ENCODE measurements at places on chromosomes 2 and 18.

GRCh38 chr18:63271881-63272299 lies 47.7 kb downstream of the BCL2 start:
- no peak for DNase-seq

- no peak for DNase-seq
Measured at GRCh38 chr18:34783501-34783900, 73.4 kb downstream of the DTNA start.

- DNase-seq = no peak
Measured at GRCh38 chr2:86037795-86038192, 67.9 kb downstream of the POLR1A start.

- no peak for DNase-seq
Measured at GRCh38 chr2:54360055-54360792, 95.9 kb upstream of the SPTBN1 start.

DNA sequence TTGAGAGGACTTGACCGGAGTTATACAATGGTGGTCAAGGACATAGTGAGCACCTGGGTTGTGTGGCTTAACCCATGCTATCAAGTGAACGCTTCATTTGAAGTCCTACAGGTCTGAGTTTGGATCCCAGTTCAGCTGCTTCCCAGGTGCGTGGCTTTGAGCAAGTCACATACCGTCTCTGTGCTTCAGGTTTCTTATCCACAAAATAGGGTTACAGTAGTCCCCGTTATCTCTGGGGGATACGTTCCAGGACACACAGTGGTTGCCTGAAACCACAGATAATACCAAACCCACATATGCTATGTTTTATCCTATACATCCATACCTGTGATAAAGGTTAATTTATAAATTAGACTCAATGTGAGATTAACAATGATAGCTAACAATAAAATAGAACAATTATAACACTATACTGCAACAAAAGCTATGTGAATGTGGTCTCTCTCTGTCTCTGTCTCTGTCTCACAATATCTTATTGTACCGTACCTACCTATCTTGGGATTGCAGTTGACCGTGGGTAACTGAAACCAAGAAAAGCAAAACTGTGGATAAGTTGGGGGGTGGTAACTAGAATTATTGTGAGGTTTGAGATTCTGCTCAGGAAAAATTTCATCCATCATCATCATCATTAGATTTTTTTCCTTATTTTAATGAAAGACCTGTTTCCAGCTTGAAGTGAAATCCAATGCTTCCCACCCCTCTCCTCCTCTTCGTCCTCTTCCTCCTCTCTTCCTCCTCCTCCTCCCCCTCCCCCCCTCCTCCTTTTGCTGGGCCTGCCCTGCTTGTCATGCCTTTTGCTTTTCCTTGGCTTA lies 22.7 kb downstream of the LBH start:
- DNase-seq = no peak

GRCh38 chr2:130917006-130917688 lies 80.4 kb downstream of the ARHGEF4 start:
- DNase-seq = no peak

- DNase-seq = no peak
Measured at GRCh38 chr18:2325308-2325849, 245.9 kb downstream of the METTL4 start.

DNA sequence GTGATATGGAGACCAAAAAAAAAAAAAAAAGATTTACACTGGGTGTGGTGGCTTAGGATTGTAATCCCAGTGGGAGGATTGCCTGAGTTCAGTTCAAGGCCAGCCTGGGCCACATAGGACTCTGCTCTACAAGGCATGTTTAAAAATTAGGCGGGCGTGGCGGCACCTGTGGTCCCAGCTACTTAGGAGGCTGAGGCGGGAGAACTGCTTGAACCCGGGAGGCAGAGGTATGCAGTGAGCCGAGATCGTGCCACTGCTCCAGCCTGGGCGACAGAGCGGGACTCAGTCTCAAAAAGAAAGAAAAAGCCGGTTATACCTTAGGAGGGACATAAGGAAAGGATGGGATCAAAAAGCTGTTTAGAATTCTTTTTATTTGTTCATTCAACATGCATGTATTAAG lies 707 bp upstream of the SPDYA start:
- DNase-seq = no peak

GRCh38 chr2:236743039-236743920 lies 173.7 kb downstream of the ACKR3 start:
- no peak for DNase-seq

DNA sequence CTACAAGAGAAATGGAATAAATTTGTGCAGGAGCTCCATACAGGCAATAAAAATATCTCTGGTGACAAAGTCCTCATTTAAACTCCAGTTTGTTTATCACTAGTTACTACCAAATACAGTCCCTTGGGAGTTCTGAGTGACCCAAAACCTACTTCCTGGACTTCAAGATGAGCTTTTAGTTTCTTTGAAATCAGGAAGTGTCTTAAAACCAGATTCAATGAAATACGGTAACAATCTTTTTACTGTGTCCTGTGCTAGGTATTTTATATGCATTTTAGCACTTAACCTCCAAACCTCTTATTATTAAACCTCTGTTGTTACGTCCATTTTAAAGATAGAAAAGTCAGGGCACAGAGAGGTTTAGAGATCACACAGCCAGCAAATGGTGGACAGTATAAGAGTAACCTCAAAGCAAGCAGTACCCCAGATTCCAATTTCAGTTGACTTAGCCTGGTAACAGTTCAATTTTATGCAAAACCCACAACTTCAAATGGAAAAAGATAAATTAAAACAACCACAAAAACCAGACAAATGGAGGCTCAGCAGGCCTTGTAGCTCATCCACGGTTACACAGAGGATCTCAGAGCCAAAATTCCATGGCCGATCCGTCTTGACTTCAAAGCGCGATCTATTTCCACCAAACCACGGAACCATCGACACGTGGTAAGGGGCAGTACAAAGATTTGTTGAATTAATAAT lies 1.3 kb upstream of the KCMF1 start:
- no peak for DNase-seq

DNA sequence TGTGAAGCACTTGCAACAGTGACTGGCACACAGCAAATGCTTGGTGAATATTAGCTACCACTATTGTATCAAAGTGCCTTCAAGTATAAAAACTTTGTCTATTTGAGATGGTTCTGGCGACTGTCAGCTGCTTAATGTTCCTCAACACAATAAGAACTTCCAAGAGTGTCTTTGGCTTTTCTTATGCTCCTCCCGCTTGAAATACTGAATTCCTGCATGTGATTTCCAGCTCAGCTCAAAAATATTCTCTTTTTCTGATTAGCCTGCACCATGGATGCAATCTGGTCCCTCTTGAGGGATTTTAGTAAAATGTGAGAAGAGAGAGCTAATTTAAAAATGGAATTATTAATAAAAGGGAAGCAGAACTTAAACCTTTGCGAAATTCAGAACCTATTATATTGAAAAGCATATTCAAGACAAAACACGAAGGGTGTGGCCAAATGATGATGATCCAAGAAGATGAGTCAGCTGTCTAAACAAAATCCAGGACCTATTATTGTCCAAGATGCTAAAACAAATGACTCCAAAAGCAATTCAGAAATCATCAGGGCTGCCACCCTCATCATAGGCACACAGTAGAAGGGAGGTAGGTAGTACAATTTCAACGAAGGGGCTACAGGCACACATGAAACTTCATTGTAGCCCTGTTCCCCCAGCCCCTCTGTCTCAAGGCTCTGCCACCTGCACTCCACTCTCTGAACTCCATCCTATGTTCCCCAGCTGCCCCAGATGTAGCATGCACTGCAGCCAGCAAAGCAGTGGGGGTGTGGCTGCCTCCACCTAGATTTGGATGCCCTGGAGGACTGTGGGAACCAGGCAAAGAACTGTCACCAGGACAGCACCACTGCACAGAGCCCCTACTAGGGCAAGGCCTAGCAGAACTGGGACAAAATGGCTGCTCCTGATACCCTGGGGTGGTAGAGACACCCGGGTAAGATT lies 190.1 kb downstream of the ZNF385B start:
- no peak for DNase-seq

- DNase-seq = peak; percentile 46
Measured at GRCh38 chr2:231674587-231675338, 33.6 kb upstream of the PTMA start.

DNA sequence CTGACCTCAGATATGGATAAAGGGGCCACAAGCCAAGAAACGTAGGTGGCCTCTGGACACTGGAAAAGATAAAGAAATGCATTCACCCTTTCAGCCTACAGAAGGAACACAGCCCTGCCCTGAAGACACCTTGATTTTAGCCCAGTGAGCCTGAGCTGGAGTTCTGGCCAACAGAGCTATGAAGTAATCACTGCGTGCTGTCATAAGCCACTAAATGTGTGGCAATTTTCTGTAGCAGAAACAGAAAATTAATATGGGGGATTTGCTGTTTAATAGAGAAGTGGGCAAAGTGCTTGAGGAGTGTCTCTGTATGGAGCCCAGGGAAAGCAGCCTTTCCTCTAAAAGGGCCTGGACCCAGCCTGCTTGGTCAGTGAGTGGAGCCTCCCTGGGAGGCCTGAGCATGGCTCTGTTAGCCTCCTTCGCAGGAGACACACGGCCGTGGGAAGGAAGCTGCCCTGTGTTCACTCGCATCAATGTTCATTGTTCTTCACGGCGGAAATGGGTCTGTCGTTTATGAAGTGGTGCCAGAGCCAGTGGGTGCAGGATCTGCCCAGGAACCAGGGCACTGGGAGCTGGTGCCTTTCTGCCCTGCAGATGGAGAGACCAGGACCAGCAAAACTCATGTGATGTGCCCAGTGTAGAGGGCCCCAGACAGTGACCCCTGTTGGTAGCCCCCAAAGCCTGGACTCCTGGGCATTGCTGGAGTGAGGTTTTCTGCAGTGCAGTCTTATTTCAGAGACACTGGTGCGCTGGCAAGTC lies 268.9 kb downstream of the NDUFA10 start:
- DNase-seq = no peak

GRCh38 chr18:59453468-59453961 lies 94.5 kb upstream of the LMAN1 start:
- DNase-seq = no peak

GRCh38 chr2:235541838-235542549 lies 48.2 kb downstream of the AGAP1 start:
- no peak for DNase-seq

DNA sequence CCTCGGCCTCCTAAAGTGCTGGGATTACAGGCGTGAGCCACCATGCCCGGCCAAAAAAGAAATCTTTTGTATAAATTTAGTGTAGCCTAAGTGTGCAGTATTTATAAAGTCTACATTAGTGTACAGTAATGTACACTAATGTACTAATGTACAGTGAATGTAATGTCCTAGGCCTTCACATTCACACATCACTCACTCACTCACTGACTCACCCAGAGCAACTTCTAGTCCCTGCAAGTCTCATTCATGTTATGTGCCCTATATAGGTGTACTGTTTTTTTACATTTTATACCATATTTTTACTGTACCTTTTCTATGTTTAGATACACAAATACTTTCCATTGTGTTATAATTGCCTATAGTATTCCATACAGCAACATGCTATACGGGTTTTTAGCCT lies 254.9 kb downstream of the MYO3B start:
- no peak for DNase-seq

- DNase-seq = no peak
Measured at GRCh38 chr2:192195548-192196418, 1.1 kb upstream of the TMEFF2 start.

DNA sequence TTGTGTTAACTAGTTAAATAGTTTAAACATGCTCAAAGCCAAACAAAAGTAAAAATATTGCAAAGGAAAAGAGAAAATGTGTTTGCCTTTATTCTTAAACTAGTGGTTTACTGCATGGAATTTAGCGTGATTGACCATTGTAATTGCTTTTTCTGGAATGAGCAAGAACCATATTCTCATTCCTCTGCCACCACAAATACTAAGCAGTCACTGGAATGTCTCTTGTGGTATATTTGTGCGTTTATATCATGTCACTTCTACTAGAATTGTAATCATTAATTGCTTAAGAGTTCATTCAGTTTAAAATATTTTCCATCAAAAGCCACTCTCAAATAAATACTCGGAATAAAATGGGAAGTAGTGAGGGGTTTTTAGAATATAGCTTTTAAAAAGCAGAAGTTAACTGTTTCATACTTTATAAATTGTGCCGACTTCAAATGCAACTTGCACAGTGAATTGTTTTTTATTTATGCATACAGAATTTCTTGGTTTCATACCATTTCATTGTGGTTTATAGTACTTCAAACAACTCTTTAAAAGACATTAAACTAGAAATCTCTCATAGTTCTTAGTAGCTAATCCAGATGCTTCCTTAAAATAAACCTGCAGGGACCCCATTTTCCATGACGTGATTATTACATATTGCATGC lies 288.1 kb downstream of the EPHA4 start:
- no peak for DNase-seq

- no peak for DNase-seq
Measured at GRCh38 chr2:144995482-144995881, 475.6 kb upstream of the ZEB2 start.

GRCh38 chr2:226076529-226076928 lies 677.0 kb downstream of the NYAP2 start:
- DNase-seq = no peak

GRCh38 chr2:27049422-27050280 lies 1.8 kb upstream of the AGBL5 start:
- peak; percentile 51 for DNase-seq

DNA sequence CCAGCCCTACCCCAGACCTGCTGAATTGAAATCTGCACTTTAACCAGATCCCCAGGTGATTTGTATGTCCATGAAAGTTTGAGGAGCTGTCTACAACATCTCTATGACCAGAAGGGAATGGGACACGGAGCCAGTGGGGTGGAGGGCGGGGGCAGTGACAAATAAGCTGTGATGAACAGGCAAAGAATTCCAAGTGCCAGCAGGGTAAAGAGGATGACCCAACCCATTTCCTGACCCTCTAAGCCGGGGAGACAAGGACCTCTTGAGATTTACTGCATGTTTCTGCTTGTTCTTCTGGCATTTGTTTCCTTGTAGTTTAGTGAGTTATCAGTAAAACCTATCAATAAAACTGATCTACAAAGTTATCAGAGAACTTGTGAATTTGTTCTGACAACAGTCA lies 8.7 kb downstream of the TET3 start:
- no peak for DNase-seq

GRCh38 chr2:20671036-20671735 lies 4.2 kb downstream of the GDF7 start:
- no peak for DNase-seq

DNA sequence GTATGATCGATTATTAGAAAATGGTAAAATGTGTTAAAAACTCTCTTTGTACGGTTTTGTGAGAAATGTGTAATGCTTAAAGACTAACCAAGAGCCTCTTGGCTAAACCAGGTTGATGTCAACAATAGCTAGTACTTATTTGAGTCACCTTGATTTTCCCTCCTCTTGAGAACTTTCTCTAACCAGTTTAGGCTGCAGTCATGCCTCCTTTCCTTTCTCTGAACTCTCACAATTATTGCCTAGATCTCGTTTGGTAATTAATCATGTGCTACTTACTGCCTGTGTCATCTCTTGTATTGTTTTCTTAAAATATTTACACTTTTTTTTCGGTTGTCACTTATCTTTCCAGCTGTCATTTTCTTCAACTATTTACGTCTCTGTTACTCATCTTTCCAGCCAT lies 1.1 kb upstream of the EPC2 start:
- DNase-seq = no peak

- DNase-seq = no peak
Measured at GRCh38 chr2:30888852-30889409, 81.7 kb upstream of the CAPN13 start.

GRCh38 chr2:23601301-23601965 lies 216.5 kb downstream of the KLHL29 start:
- DNase-seq = no peak

All from hypothalamus (tissue), 51 donors.